ENCODE measurements at places on chromosomes 7 and 10. TPM values are rescaled to one million over a fixed set of nuclear protein-coding genes. Genes with fewer than 3 reads are reported as not detected.

DNA sequence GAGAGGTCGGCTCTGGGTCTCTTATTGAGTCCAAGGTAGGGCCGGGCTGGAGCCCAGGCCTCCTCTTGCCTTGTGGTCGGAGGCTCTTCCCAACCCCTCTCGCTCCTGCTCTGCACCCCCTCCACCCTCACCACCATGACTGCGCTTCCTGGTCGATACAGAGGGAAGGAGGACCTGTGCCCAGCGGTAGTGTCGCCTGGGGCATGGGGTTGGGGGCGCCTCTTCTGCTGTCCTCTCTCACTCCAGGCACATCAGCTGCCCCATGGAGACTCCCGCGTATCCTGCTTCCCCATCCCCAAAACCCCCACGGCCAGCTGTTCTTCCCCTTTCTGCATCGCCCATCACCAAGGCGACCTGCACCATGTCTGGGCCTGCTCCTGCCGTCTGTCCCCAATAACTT lies 44.4 kb downstream of the TMEM270 start:
- no peak for DNase-seq
- H3K27ac ChIP-seq, result no peak overlapping the region
- no peaks in the 10 kb centered on the region for H3K27me3 ChIP-seq
- no peaks in the 10 kb centered on the region for H3K36me3 ChIP-seq

DNA sequence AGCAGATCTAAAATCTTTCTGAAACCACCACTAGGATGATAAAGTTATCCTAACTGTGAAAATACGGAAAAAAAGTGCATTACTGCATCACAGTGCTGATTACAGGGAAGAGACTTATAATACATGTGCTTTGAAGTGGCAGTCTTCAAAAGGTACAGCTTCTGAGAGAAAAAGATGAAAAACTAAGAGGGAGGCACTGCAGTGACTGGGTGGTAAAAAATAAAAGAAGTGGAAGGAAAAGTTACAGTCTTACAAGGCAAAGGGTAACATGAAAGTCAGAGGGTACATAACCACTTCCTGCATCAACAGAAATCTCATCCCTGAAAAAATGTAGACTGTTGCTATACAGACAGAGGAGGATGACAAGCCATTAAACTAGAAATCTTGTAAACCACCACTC lies 465.3 kb downstream of the ACTR3B start:
- H3K36me3 ChIP-seq, result no peaks in the 10 kb centered on the region
- no peaks in the 10 kb centered on the region for H3K27me3 ChIP-seq
- H3K4me3 ChIP-seq, result no peak overlapping the region
- no peaks in the 10 kb centered on the region for H3K4me1 ChIP-seq
- H3K27ac ChIP-seq, result no peak overlapping the region

GRCh38 chr10:129742742-129743550 lies 221.1 kb downstream of the EBF3 start:
- no peak overlapping the region for H3K4me3 ChIP-seq
- no peak overlapping the region for H3K27ac ChIP-seq
- no peaks in the 10 kb centered on the region for H3K27me3 ChIP-seq
- H3K36me3 ChIP-seq, result no peaks in the 10 kb centered on the region
- no peak for DNase-seq

DNA sequence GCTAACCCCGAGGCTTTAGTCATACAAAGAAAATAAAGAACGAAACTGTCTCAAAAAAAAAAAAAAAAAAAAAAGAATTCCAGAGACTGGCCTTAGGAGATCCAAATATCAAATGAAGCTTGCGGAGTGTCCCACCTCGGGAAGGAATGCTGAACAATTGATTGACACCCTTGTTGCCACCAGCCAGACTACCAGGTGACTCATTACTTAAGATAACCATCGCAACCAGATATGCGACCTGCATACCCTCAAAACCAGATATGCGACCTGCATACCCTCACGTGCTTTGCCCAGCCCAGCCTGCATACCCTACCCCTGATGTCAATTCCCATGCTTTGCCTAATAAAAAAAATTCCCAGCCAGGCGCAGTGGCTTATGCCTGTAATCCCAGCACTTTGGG lies 2.7 kb upstream of the PRKRIP1 start:
- no peak overlapping the region for H3K4me3 ChIP-seq
- DNase-seq, result no peak
- H3K27me3 ChIP-seq, result no peaks in the 10 kb centered on the region
- H3K36me3 ChIP-seq, result peaks cover 14% of the 10 kb centered on the region
- H3K27ac ChIP-seq, result no peak overlapping the region
- peaks cover 16% of the 10 kb centered on the region for H3K4me1 ChIP-seq

DNA sequence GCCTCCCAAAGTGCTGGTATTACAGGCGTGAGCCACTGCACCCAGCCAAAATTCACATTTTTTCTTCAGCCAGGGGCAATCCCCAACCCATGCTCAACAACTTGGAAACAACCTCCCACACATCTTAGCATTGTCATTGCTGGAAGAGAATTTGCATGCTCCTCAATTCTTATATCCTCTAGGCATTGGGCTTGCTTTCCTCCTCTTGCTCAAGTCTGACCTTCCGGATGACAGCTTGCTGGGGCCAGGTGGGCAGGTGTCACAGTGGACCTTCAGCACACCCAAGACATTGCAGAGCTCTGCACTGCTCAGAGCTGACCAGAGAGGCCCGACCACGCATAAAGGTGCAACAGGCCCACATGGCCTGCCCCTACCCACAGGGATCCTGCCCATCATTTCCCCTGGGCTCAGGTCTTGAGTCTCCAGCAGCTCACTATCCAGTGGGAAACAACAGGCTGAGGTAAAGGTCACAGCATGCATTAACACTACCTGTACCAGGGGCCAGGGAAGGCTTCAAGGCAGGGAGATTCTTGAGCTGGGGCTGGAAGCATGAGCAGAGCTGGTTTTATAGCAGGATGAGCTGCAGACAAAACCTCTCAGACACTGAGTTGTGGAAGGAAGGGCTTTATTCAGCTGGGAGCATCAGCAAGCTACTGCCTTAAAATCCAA lies 6.8 kb upstream of the GPR15LG start:
- no peak overlapping the region for H3K27ac ChIP-seq
- no peaks in the 10 kb centered on the region for H3K27me3 ChIP-seq
- no peaks in the 10 kb centered on the region for H3K36me3 ChIP-seq
- no peak overlapping the region for H3K4me3 ChIP-seq
- no peak for DNase-seq

DNA sequence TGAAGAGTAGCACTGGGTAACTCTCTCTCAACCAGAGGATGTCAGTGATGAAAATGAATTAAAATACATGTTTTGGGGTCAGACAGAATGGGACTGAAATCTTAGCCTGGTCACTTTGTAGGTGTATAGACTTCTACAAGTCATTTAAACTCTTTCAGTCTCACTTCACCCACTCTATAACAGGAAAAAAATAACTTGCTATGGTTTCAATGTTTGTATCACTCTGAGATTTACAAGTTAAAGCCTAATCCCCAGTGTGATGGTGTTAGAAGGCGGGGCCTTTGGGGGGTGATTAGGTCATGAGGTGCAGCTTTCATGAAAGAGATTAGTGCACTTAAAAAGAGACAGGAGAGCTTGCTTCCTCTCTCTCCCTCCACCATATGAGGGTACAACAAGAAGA lies 134.8 kb downstream of the INHBA start:
- H3K27me3 ChIP-seq, result no peaks in the 10 kb centered on the region
- H3K27ac ChIP-seq, result no peak overlapping the region
- no peak for DNase-seq
- H3K4me3 ChIP-seq, result no peak overlapping the region
- H3K4me1 ChIP-seq, result no peaks in the 10 kb centered on the region
- H3K36me3 ChIP-seq, result no peaks in the 10 kb centered on the region

The FGFBP3 gene
- total RNA-seq, result 0.52 TPM

GRCh38 chr10:77461636-77462296 lies 175.8 kb downstream of the KCNMA1 start:
- DNase-seq, result no peak
- no peaks in the 10 kb centered on the region for H3K36me3 ChIP-seq
- H3K4me3 ChIP-seq, result no peak overlapping the region
- H3K27ac ChIP-seq, result no peak overlapping the region
- no peaks in the 10 kb centered on the region for H3K4me1 ChIP-seq
- H3K27me3 ChIP-seq, result no peaks in the 10 kb centered on the region

DNA sequence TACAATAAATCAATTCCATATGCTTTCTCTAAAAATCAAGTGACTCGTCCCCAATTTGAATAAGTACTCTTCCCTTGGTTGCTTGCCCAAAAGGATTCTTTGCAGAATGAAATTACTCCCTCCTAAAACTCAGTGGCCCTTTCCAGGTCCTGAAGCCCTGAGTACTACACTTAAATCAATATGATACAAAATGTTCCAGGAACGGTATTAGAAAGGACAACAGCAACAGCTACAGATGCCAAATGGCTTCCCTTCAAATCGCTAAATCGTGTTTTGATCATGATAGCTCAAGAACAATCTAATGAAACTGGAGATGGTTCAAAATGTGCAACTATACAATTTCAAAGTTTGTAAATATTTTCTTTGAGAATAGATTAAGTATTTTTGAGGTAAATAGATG lies 59.4 kb downstream of the TPK1 start:
- no peaks in the 10 kb centered on the region for H3K4me1 ChIP-seq
- DNase-seq, result no peak
- H3K4me3 ChIP-seq, result no peak overlapping the region
- H3K27me3 ChIP-seq, result no peaks in the 10 kb centered on the region

- H3K27ac ChIP-seq, result no peak overlapping the region
- DNase-seq, result no peak
- no peaks in the 10 kb centered on the region for H3K4me1 ChIP-seq
- H3K4me3 ChIP-seq, result no peak overlapping the region
- H3K36me3 ChIP-seq, result no peaks in the 10 kb centered on the region
Observed at GRCh38 chr7:124791426-124791825, 25.8 kb upstream of the GPR37 start.

The WDR86 gene
- 5.0 TPM for total RNA-seq

The HGF gene
- total RNA-seq, result 1.2 TPM

GRCh38 chr10:24901686-24902399 lies 50.6 kb downstream of the PRTFDC1 start:
- no peak overlapping the region for H3K4me3 ChIP-seq
- H3K27ac ChIP-seq, result no peak overlapping the region
- no peaks in the 10 kb centered on the region for H3K36me3 ChIP-seq
- no peaks in the 10 kb centered on the region for H3K4me1 ChIP-seq

DNA sequence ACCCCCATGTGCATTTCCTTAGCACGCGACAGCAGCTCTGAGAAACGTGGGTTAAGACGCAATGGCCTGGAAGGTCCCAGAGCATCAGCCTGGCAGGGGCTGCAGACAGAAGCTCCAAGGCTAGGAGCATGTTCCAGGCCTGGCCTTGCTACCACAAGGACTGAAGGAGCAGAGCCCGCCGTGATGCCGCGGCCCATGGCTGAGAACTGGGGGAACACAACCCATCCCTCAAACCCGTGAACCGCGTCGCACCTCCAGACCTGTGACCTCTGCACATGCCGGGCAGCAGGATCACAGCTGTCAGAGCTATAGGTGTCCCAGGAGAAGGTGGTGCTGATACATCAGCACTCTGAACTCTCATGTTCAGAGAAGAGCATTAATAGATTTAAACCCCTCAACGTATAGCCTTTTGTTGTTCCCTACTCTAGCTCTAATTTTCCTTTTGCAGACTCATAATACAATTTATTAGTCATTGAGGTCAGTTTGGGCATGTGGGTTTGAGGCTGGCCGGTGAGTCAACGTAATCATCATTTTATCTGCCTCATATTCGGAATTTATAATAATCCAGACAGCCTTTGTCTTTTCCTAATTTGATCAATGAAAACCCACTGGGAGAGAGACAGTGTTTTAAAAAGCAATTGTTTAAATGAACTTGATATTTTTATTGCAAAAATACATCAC lies 222.5 kb upstream of the TCERG1L start:
- H3K4me1 ChIP-seq, result no peaks in the 10 kb centered on the region
- H3K27ac ChIP-seq, result no peak overlapping the region
- DNase-seq, result no peak
- no peaks in the 10 kb centered on the region for H3K27me3 ChIP-seq

GRCh38 chr10:127013691-127014473 lies 108.7 kb downstream of the DOCK1 start:
- H3K36me3 ChIP-seq, result no peaks in the 10 kb centered on the region
- H3K27ac ChIP-seq, result no peak overlapping the region
- no peak overlapping the region for H3K4me3 ChIP-seq
- no peak for DNase-seq

The FIS1 gene
- 188 TPM for total RNA-seq

GRCh38 chr10:120336911-120337540 lies 120.0 kb upstream of the PLPP4 start:
- no peak overlapping the region for H3K27ac ChIP-seq
- no peaks in the 10 kb centered on the region for H3K36me3 ChIP-seq
- no peak overlapping the region for H3K4me3 ChIP-seq
- peak; percentile 13 for DNase-seq
- no peaks in the 10 kb centered on the region for H3K27me3 ChIP-seq

The PPP2R2D gene
- total RNA-seq, result 32.3 TPM

The ZNF511 gene
- total RNA-seq, result 20.6 TPM

DNA sequence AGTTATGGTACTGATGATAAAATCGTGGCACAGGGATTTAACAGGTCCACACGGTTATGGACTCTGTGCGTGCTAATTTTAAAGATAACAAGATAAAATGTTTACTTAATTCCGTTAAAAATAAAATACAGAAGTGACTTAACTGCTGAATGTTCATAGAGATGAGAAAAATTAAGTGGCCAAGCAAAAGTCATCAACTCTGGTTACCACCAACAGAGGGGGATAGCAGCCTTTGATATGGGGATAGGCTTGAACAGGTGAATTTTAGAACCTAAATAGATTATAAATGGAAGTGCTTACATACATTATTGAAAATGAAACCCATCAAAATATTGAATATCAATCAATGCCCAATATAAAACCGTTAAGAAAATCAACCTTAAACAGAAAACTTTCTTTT lies 245.0 kb downstream of the WDR37 start:
- H3K27ac ChIP-seq, result no peak overlapping the region
- DNase-seq, result no peak
- no peaks in the 10 kb centered on the region for H3K27me3 ChIP-seq
- no peaks in the 10 kb centered on the region for H3K36me3 ChIP-seq
- H3K4me1 ChIP-seq, result no peaks in the 10 kb centered on the region

GRCh38 chr7:154484943-154485342 lies 432.7 kb downstream of the DPP6 start:
- H3K27ac ChIP-seq, result no peak overlapping the region
- no peaks in the 10 kb centered on the region for H3K36me3 ChIP-seq
- no peaks in the 10 kb centered on the region for H3K27me3 ChIP-seq
- H3K4me1 ChIP-seq, result no peaks in the 10 kb centered on the region
- no peak for DNase-seq
- H3K4me3 ChIP-seq, result no peak overlapping the region

- no peaks in the 10 kb centered on the region for H3K36me3 ChIP-seq
- no peak overlapping the region for H3K27ac ChIP-seq
- no peaks in the 10 kb centered on the region for H3K4me1 ChIP-seq
Observed at GRCh38 chr7:12729112-12729511, 41.7 kb downstream of the ARL4A start.

The GBX1 gene
- not detected for total RNA-seq

GRCh38 chr10:11193001-11193551 lies 175.4 kb downstream of the CELF2 start:
- DNase-seq, result no peak
- H3K27me3 ChIP-seq, result no peaks in the 10 kb centered on the region
- H3K27ac ChIP-seq, result no peak overlapping the region
- peaks cover 69% of the 10 kb centered on the region for H3K36me3 ChIP-seq
- no peak overlapping the region for H3K4me3 ChIP-seq

Data from thymus (tissue), 14 donors.